ENCODE measurements at places on chromosomes 11 and 22. TPM values are rescaled to one million over a fixed set of nuclear protein-coding genes. Genes with fewer than 3 reads are reported as not detected.
A peak's percentile ranks its signal among the peaks of the same experiment; 100 is the strongest.

MPPED1 gene
- 0.67 TPM for total RNA-seq

OR52I1 gene
- total RNA-seq: not detected

- no peaks in the 10 kb centered on the region for H3K36me3 ChIP-seq
- peak overlapping the region; percentile 70 for H3K27ac ChIP-seq
- no peaks in the 10 kb centered on the region for H3K4me1 ChIP-seq
- H3K4me3 ChIP-seq: no peak overlapping the region
- no peaks in the 10 kb centered on the region for H3K27me3 ChIP-seq
These were observed 10.4 kb upstream of the PPARA start for GRCh38 chr22:46139895-46140350.

- H3K4me1 ChIP-seq: no peaks in the 10 kb centered on the region
- no peaks in the 10 kb centered on the region for H3K36me3 ChIP-seq
- no peak overlapping the region for H3K4me3 ChIP-seq
- H3K27ac ChIP-seq: no peak overlapping the region
These were observed 296.7 kb upstream of the SYN3 start for GRCh38 chr22:33354928-33355327.

- DNase-seq: no peak
- H3K27ac ChIP-seq: no peak overlapping the region
- no peaks in the 10 kb centered on the region for H3K36me3 ChIP-seq
- no peak overlapping the region for H3K4me3 ChIP-seq
These were observed 99.6 kb upstream of the GRAMD1B start for GRCh38 chr11:123330471-123330870.

DNA sequence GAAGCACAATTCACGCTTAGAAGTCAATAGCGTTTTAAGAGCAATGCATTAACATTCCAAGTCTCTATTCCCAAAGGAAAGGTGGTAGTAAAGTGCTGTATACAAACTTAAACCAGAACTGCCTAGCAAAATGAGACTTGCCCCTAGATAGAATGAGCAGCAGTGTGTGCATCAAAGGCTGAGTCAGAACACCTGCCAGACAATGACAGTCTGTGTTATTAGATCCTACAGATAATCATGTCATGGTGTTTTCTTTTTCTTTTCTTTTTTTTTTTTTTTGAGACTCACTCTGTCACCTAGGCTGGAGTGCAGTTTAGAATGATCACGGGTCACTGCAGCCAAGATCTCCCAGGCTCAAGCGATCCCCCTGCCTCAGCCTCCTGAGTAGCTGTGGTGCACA is 1.6 kb downstream of the RTCB start:
- H3K4me1 ChIP-seq: no peaks in the 10 kb centered on the region
- H3K36me3 ChIP-seq: no peaks in the 10 kb centered on the region
- no peak for DNase-seq
- H3K4me3 ChIP-seq: peak overlapping the region; percentile 59
- H3K27ac ChIP-seq: no peak overlapping the region

Measured in uterus (tissue), 4 donors.